Mucosa of gallbladder (tissue), 1 donor: ENCODE measurements at places on chromosomes 3 and 15. TPM values are rescaled to one million over a fixed set of nuclear protein-coding genes. Genes with fewer than 3 reads are reported as not detected.

DNA sequence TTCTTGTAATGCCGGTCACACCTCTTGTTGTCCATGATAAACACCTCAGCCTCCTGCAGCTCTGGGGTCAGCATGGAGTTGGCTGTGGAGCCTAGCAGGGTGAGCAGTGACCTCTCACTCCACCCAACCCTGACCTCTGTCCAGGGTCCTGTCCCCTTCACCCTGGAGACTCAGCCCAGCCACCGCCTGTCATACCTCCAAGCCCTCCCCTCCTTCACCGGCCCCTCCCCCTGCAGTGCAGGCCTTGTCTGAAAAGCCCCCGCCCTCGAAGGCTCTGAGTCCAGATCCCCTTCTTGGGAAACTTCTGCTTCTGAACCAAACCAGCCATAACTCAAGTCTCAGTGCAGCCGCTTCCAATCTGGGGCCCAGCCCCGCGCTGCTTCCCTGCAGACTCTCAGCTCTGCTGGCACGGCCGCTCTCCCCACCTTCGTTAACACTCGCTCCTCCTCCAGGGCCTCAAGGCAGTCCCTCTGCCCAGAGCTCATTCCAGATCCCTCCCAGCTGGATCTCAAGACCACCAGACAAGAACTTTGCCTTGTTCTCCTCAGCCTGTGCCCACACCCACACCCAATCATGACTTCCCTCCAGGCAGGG lies 25.4 kb upstream of the PRSS50 start:
- no peak for DNase-seq

GRCh38 chr3:39637807-39638206 lies 170.3 kb downstream of the MOBP start:
- no peak for DNase-seq

DNA sequence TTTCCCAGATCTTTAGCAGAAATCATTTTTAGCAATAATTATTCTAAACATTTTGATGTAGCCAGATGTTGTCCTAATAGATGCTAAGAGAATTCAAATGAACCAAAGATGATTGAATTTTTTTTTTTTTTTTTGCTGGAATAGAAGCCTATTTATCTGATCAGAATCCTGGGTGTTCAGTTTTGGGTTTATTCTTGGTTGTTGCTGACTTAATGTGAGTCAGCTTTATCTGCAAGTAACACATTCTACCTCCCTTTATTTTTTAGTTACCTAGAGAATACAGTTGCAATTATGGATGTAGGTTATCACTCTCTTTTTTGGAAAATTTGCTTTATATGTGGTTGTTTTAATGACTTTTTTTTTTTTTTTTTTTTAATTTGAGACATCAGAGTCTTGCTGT lies 6.4 kb downstream of the CEP97 start:
- no peak for DNase-seq

DNA sequence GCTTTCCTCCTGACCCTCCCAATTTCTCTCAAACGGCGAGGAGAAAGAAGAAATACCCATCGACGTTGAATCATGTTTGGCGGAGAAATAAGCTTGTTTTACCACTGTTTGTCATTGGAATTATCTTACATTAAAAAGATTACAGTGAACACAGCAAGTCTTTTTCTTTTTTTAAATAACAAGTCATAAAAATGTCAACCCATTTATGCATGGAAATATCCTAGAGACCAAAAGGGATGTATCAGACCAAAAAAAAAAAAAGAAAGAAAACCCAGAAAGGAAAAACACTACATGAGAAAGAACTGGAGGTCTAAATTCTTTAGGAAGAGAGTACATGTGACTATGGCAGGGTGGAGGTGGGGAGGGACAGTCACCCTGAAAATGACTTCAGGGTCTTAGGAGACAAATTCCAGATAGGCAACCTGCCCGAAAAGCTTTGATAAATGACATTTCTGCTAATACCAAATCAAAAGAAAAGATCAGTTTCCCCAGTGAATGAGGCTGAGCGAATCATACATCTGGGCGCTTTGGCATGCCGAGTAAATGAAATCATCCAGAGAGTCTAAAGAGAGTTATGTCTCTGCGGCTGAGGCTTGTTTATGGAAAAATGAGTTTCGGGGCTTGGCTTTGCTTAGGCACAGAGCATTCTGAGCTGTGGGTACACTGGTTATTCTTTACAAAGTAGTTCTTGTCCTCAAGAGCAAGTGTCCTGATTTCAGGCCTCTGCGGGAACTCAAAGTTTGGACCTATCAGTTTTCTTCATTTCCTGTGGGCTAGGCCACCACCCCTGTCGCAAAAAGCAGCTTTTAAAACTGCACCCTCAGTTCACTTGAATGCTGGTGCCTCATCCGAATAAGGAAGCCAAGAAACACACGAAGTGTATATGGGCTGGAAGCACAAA lies 110.1 kb upstream of the TGFBR2 start:
- DNase-seq: peak; percentile 38

Gene TRIM71
- total RNA-seq: 0.37 TPM
